ENCODE measurements at places on chromosomes 2 and 18. TPM values are rescaled to one million over a fixed set of nuclear protein-coding genes. Genes with fewer than 3 reads are reported as not detected.

The FBXO41 gene
- 0.51 TPM for polyA plus RNA-seq

The NUP35 gene
- polyA plus RNA-seq, result 6.9 TPM

The SLC40A1 gene
- 9.4 TPM for polyA plus RNA-seq

The NCKAP5 gene
- 0.57 TPM for polyA plus RNA-seq

The PLA2R1 gene
- 0.38 TPM for polyA plus RNA-seq

The IAH1 gene
- polyA plus RNA-seq, result 77.8 TPM

The UGT1A3 gene
- polyA plus RNA-seq, result not detected

The PPP1CB gene
- polyA plus RNA-seq, result 101 TPM

The FSHR gene
- polyA plus RNA-seq, result not detected

The CGREF1 gene
- 0.57 TPM for polyA plus RNA-seq

The LYG2 gene
- not detected for polyA plus RNA-seq

The MORN2 gene
- polyA plus RNA-seq, result 31.3 TPM

The CD8B2 gene
- not detected for polyA plus RNA-seq

The PKDCC gene
- polyA plus RNA-seq, result 121 TPM

The KYNU gene
- 0.07 TPM for polyA plus RNA-seq

The ABCG8 gene
- polyA plus RNA-seq, result not detected

The MFSD6 gene
- polyA plus RNA-seq, result 9.7 TPM

The SERPINB13 gene
- polyA plus RNA-seq, result 0.04 TPM

The TEKT4 gene
- polyA plus RNA-seq, result not detected

The POTEJ gene
- not detected for polyA plus RNA-seq

The CPS1 gene
- 1.3 TPM for polyA plus RNA-seq

The OSBPL1A gene
- 28.1 TPM for polyA plus RNA-seq

The RTP5 gene
- polyA plus RNA-seq, result 0.15 TPM

The KCNG2 gene
- 0.25 TPM for polyA plus RNA-seq

The SRD5A2 gene
- under 0.01 TPM for polyA plus RNA-seq

The SPDYA gene
- polyA plus RNA-seq, result 0.15 TPM

The ANKRD62 gene
- not detected for polyA plus RNA-seq

The ELP2 gene
- polyA plus RNA-seq, result 33.7 TPM

The IRS1 gene
- 2.2 TPM for polyA plus RNA-seq

The LIPG gene
- 0.07 TPM for polyA plus RNA-seq

The COPS7B gene
- 15.9 TPM for polyA plus RNA-seq

The CTIF gene
- 49.7 TPM for polyA plus RNA-seq

The ACTG2 gene
- 44.1 TPM for polyA plus RNA-seq

The REG3A gene
- not detected for polyA plus RNA-seq

The METTL4 gene
- 4.2 TPM for polyA plus RNA-seq

The CHMP1B gene
- polyA plus RNA-seq, result 25.5 TPM

The ARMC9 gene
- 1.7 TPM for polyA plus RNA-seq

The IL1A gene
- 0.01 TPM for polyA plus RNA-seq

The GYPC gene
- polyA plus RNA-seq, result 408 TPM

The FEV gene
- not detected for polyA plus RNA-seq

The LYPD1 gene
- polyA plus RNA-seq, result 0.64 TPM

The SPEG gene
- 130 TPM for polyA plus RNA-seq

The NEU4 gene
- 1.0 TPM for polyA plus RNA-seq

The GKN1 gene
- not detected for polyA plus RNA-seq

The CRYGD gene
- not detected for polyA plus RNA-seq

The POMC gene
- polyA plus RNA-seq, result 11.2 TPM

The TCF7L1 gene
- polyA plus RNA-seq, result 8.9 TPM

The NOL4 gene
- 0.03 TPM for polyA plus RNA-seq
